Activated T-helper 1 cell treated with anti-CD3 and anti-CD28 coated beads, Interleukin-2, amount 50 U/mL, for 16 hours (primary cell): ENCODE measurements at places on chromosomes 1 and 21.

GRCh38 chr1:236181059-236181458 lies 38.7 kb downstream of the GPR137B start:
- no peak for DNase-seq

- DNase-seq, result no peak
Measured at GRCh38 chr1:54582566-54583306, 34.7 kb downstream of the ACOT11 start.

GRCh38 chr1:233224311-233224710 lies 71.2 kb downstream of the PCNX2 start:
- DNase-seq, result no peak

DNA sequence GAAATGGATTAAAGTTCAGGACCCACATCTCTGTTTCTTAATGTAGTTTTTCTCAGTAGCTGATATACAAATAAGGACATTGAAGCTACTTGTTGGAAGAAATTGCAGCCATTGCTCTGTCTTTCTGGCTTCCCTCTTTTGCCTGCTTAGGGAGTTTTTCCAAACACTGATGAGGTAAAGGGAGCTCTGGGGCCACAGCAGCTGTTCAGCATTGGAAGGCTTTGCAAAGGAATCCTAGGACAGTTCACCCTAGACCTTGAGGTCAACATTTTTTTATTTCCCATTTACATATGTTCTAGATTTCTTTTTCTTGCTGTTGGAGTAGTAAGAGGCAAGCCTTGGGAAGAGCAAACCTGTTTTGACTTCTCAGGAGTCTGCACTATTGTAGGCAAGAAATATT lies 126.9 kb upstream of the PLPPR5 start:
- DNase-seq, result no peak
